ENCODE measurements at places on chromosomes 12 and 14.
A peak's percentile ranks its signal among the peaks of the same experiment; 100 is the strongest.

- DNase-seq = no peak
Observed at GRCh38 chr12:122303068-122303467, 36.8 kb upstream of the VPS33A start.

DNA sequence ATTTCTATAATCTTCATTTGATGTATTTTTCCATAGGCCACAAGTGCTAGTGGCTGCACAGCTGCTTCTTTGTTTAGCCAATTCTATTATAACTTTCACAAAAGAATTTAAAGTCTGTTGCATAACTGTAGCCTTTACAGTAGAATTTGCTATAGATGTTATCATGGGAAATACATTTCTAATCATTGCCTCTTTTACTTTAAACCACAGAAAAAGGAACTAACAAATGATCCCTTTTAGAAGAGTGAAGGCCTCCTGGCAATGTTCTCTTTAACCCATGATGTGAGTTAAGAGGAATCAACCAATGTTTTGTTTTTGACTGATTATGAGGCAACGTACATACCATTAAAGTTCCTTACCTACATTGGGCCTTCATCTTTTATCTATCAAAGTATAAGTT, 68.8 kb downstream of the RPL10L start:
- no peak for DNase-seq

DNA sequence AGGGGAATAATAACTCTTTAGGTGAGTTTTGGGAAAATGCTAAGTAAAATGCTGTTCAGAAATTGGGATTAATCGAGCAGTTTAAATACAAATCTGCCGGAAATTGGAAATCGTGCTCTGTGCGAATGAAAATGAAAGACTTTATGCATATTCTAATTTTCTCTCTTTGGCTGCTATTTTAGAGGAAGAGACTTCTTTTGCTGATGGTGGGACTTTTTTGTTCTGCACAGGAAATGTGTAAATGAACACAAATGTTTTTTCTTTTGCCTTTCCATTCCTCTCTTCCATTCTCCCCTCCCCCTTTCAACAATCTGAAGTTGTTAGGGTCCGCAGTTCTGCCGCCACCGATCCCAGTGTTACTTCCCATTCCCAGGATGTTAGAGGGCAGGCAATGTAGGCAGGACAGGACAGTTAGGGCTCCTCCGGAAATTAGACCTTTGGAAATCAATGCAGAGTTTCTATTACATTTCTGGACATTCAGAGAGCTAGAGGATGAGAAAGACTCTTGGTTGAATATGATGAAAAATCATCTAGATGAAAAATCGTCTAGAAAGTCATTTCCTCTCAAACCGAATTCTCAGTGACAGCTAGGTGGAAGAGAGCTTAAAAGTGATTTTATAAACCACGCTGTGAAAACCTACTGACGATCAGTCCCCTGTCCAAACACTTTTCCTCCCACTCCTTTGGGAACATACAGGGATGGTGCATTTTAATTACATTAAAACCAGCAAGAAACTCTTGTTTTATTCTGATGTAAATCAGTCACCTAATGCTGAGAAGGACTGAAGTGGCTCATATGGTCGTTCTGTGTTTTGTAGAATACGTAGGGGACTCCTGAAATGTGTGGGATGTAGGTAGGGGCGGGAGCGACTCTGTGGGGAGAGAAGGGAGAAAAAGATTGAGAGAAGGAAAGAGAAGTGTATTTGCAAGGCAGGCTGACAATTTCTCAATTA, 17.8 kb downstream of the FOXG1 start:
- DNase-seq = no peak

- DNase-seq = no peak
Observed at GRCh38 chr12:116551952-116552772, 7.0 kb upstream of the MAP1LC3B2 start.

DNA sequence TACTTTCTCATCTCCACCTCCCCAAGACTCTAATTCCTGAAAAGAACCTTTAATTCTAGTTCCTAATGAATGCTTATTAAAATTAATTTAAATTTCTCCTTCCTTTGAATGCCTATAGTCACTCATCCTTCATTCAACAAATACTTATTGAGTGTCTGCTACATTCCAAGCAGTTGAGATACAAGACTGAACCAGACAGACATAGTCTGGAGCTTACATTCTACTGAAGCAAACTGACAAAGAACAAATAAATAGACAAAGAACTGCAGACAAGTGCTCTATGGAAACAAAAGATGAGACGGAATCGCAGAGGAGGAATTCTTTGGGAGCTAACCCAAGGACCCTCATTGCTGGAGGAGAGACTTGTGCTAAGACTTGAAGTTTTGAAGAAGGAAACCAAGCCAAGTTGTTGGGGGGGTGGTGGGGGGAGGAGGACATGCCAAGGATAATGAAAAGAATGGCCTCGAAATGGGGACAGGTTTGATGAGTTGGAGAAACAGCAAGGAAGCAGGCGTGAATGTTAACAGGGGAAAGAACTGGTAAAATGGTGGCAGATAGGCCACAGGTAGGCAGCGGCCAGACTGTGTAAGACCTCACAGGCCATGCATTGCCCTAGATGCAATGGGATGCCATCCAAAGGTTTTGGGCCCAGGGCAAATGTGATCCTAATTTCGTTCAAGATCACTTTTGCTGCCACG, 9.7 kb upstream of the TDG start:
- DNase-seq = no peak

DNA sequence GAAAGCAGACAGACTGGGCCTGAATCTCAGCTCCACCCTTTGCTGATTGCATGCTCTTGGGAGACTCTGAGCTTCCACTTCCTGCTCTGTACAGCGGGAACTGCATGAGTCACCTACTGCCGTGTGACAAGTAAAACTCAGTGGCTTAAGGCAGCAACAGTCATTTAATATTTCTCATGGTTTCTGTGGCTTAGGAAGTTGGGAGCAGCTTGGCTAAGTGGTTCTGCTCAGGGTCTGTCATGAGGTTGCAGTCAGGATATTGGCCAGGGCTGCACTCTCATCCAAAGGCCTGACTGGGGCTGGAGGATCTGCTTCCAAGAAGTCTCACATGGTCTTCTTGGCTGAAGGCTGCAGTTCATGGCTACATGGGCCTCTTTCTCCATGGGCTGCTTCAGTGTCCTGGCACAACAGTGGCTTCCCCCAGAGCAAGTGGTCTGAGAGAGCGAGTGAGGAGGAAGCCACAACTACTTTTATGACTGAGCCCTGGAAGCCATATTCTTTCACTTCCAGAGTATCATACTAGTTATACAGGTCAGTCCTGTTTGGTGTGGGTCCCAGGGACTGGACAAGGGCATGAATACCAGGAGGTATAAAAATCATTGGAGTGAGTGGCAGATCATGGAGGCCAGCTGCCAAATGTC, 49.7 kb downstream of the FAM222A start:
- peak; percentile 32 for DNase-seq

DNA sequence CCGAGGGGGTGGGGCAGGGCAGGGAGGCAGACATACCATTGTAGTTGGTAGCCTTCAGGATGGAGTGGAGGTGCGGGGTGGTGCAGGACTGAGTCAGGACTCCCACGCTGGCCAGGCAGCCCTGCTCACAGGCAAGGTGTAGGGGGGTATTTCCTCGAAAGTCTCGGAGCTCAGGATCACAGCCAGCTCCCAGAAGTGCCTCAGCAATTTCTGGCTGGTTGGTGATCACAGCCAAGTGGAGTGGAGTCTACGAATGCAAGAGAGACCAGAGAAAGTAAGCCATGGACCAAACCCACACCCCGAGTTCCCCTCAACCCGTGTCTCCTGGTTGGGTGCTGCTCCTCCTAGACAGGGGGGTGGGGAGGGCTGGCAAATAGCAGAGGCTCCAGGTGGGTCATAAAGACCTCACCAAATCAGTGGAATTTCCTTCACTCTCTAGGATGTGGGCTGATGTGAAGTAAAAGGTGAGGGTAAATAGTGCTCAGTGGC, 1.4 kb downstream of the NFKBIA start:
- no peak for DNase-seq

DNA sequence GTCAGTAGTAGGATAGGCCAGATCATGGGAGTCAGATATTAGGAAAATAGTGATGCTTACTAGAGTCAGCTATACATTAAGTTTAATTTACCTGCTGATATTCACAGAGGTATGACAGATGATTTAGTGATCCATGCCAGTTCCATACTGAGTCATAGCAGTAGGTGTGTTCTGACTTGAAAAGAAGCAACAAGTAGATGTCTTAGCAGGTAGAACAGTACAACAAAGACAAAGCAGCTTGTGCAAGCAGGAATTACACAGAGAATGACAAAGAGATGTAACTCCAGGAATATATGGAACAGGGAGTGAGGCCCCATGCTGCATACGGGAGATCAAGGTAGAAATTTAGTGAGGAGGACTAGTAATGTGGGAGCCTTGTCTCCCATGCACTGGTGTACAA, 556.9 kb downstream of the SLC16A7 start:
- no peak for DNase-seq

DNA sequence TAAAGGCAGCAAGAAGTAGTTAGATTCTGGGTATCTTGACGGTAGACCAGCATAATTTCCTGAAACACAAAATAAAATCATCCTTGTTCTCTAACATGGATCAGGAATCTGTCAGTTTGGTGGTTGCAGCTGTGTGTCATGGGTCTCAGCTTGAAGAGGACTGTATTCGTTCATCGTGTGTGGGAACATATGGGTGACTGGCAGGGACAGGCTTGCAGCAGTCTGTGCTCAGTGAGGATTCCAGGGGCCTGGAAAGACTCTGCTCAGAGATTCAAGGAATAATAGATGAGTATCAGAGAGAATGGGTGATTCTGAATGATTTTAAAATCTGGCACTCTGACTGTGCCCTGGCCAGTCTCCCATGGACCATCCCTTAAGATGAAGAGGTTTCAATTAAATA, 421.6 kb downstream of the APAF1 start:
- no peak for DNase-seq

- peak; percentile 30 for DNase-seq
Observed at GRCh38 chr12:19971361-19972280, 396.7 kb upstream of the PDE3A start.

DNA sequence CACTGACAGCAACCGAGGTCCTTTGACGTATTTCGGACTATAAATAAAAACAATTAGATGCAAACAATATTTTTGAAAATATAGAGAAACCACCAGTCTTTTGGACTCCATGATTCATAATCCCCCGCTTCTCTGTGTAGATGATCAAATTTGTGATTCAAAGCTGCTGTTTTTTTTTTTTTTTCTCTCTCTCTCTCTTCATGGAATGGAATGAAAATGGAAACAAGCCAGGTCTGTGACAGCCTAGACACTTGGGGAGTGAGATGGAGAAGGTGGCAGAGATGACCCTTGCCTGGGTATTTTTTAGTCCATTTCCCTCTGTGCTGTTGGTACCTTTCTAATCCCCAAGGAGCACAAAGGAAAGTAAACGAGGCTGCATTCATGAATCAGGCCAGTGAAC, 248.5 kb downstream of the GLT1D1 start:
- DNase-seq = no peak
